Ovary (tissue), 10 donors: ENCODE measurements at places on chromosomes 11 and 22.

DNA sequence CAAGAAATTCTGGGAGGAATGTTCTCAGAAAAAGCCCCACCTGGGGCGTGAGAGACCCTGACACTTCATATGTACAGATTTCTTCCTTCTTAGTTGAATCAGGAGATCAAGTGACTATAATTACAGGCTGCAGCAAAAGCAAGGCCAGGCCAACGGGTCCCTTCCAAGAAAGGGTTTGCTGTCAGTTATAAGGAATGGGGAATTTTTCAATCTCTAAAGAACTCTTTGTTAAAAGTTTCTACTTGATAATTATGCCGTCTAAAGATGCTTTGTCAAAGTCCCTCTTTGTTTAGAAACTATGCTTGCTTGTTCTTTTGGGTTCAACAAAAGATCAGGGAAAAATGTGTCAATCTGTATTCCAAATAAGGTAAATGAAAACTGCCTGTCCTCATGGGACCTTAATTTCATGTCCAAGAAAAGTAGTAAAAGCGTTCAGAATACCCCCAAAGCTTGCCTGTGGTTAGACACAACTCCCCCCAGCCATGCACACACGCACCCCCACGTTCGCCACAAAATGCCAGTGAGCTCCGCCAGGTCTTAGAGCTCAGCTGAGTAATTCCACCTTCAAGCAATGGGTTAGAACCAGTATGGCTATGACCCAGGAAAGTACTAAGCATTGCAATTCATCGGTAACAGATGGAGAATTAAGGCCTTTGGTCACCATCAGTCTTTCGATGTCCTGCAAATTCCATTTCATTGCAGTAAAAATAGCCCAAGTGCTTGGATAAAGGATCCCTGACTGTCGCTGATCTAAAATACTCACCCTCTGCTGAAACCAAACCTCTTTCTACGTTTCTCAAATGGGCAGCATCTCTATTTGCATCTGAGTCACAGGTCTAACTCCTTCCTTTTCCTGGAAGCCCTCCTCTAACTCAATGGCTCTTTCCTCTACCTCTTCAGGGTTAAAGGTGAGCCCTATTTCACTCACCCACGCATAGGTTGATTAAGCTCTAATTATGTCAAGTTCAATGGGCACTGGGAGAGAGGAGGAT lies 419.2 kb upstream of the SYN3 start:
- no peak for DNase-seq

DNA sequence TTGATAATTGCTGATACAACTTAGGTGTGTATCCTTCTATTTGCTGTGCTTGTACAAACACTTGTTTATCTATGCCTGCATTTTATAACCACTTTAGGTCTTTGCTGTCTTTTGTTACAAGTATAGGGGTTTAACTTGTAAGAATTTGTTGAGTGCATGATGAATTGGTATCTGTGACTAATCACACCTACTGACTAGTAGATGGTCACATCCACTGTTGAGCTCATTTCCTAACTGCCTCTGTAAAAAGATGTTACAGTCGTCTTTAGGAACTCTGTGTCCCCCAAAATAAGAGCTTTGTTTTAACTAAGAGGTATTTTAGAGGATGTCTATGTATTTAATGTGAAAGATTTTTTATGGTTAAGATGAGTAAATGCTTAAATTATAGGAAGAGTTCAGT lies 60.5 kb downstream of the HIPK3 start:
- DNase-seq, result no peak

DNA sequence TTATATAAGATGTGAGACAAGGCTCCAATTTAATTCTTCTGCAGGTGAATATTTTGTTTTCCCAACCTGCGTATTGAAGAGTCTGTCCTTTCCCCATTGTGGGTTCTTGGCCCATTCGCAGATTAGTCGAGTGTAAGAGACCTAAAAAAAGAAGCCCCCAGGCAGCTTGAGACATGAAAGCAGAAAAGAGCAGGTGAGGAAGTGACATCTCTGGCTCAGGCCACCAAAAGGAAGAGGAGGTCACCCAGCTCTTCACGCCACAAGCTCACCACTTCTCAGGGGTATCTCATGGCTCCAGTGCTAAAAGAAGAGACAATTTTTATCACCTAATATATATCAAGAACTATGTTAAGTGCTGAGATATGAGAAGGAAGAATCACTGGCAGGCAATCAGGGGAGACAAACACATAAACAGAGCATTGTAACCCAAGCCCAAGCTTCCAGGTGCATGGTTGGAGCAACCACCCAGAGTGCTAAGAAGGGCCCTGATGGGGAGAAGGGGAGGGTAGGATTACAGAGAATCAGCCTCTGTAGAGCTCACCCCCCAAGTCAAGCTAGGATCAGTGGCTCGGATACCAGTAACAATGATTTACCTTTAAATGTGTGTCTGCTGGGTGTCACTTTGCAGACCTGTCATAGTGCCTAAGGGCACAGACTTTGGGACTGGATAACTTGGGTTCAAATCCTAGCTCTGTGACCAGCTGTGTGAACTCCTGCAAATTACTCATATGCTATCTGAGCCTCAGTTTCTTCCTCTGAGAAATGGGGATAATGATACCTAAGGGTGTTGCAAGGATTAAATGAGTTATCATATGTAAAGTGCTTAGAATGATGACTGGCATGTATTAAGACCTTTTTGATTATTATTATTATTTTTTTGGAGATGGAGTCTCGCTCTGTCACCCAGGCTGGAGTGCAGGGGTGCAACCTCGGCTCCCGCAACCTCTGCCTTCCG lies 39.2 kb downstream of the MCHR1 start:
- no peak for DNase-seq

DNA sequence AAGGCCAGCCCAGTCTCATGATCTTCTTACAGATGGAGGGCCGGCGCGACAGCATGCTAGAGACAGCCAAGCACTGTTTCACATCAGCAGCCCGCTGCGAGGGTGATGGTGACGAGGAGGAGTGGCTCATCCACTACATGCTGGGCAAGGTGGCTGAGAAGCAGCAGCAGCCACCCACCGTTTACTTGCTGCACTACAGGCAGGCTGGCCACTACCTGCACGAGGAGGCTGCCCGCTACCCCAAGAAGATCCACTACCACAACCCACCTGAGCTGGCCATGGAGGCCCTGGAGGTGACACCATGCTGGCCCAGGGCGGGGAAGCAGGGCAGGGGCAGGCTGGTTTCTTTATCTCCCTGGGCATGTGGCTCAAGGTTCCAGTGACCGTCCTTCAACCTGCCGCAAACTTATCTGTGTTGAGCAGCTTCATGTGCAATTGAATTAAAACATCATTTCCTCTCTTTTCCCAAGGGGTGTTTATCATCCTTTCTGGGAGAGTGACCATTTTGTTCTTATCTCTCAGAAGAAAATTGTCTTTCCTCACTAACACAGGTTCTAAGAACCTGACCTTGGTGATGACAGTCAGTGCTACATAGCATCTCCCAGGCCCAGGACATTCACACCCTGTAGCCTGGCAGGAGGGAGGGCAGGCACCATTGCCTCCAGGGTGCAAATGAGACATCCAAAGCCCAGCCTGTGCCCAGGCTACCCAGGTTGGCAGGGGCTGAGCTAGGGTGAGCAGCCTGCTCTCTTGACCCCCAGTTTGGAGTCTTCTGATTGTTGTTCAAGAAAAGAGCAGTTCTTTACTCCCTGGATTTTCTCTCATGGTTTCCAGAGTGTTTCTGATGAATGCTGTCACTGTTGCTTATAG lies 80.7 kb downstream of the CABIN1 start:
- DNase-seq, result no peak

DNA sequence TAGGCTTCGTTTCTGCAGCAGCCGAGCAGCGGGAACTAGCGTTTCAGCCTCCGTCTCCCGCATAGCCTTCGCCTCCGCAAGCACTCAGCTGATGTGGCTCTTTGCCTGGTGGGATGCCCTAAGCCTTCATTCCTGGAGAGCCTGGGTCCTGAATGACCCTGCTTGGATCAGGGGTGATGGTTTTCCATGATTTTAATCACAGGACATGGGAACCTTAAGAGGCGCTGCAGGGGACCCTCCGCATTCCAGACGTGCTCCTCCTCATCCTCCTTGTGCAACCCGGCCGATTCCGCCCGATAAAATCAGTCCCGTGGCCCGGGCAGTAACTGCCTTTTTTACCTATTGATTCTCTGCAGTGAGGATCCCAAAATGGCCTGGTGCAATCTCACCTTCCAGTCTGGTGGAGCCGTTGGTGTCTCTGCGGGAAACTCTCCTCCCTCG lies 8.2 kb downstream of the C11orf21 start:
- no peak for DNase-seq

- no peak for DNase-seq
These were observed 542.1 kb upstream of the LUZP2 start for GRCh38 chr11:23954730-23955129.

DNA sequence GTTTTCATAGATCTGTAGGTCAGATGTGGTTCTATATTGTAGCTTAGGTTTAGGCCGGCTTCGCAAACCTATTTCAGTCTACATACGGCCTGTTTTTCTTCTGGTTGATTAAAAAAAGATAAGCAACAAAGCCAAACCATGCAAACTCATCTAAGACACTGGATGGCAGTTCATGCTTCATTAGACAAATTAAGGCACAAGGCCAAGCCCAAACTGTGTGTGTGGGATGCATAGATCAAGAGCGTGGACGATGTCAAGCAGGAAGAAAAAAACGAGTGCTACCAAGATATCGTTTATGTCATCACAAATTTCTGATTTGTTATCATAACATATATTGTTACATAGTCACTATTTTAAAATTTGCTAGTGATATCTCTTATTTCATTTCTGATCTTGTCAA lies 357.6 kb upstream of the KIRREL3 start:
- no peak for DNase-seq

GRCh38 chr11:68302670-68303069 lies 9.7 kb upstream of the LRP5 start:
- no peak for DNase-seq

DNA sequence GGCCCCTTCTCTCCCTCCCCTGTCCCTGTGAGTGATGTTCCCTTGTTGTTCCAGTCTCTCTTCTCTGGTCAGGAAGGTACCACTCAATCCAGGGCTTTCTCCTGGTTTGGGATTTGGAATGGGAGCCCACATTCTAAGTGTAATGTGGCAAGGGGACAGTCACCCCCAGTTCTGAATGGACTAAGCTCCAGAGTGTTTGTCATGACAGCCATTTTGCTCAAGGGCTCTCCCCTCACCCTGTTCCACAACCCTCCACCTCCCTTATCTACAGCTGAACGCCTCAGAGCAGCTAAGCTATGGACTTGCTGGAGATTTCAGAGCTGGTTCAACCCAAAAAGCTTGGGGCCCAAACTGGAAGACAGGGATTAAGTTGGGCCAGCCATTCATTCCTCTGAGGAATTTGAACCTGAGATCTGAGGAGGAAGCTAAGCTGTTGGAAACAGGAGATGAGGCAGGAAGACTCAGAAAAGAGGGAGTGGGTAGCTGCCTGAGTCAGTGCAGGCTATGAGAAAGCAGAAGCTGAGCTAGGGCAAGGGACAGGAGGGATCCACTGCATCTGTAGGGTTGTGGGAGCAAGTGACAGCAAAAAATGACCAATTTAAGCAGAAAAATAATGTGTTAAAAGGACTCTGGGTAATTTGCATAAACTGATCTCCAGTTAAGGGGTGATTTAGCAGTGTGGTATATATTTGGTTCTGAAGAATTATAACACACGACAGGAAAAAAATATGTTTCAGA lies 22.9 kb upstream of the FCHSD2 start:
- DNase-seq, result no peak

GRCh38 chr22:39382410-39382809 lies 17.2 kb upstream of the TAB1 start:
- no peak for DNase-seq

DNA sequence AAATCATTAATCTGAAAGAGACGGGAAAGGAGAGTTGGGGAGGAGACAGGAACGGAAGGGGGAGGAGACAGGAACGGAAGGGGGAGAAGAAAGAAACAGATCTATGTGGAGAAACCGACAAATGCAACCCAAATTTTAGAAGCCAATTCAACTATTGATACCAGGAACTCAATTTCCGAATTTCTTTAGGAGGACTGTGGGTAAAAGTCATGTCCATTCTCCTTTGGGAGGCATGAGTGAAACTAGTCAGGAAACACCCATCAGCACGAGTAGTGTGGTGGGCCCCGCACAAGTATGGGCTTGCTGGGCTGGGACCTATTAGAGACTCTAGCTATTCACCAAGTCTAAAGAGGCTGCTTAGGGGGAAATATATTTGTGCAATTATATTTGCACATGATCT lies 18.1 kb downstream of the ANO3 start:
- no peak for DNase-seq

DNA sequence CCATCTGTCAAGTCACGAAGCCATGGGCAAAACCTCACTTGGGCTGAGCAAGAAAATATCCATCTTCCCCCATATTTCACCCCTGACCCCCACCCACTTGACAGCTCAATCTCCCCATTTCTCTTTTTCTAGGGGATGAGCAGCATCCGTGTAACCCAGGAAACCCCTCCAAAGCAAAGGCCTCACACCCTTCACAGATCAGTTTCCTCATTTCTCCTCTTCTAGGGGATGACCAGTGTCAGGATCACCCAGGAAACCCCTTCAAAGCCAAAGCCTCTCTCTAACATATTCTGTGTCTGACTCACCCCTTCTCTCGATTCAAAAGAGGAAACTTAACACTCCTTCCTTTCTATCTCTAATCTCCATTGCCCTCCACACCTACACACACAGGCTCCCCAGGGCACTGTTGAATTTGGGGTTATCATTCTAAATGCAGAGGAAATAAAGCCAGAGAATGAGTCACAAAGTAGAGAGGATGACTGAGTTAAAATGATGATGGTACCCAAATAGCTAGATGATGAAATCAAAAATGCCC lies 439.7 kb downstream of the BUD13 start:
- DNase-seq, result no peak

- DNase-seq, result no peak
These were observed 13.0 kb upstream of the GLYATL1 start for GRCh38 chr11:58926251-58926650.
